Mesendoderm (in vitro differentiated cells): ENCODE measurements at places on chromosomes 12 and 14.

DNA sequence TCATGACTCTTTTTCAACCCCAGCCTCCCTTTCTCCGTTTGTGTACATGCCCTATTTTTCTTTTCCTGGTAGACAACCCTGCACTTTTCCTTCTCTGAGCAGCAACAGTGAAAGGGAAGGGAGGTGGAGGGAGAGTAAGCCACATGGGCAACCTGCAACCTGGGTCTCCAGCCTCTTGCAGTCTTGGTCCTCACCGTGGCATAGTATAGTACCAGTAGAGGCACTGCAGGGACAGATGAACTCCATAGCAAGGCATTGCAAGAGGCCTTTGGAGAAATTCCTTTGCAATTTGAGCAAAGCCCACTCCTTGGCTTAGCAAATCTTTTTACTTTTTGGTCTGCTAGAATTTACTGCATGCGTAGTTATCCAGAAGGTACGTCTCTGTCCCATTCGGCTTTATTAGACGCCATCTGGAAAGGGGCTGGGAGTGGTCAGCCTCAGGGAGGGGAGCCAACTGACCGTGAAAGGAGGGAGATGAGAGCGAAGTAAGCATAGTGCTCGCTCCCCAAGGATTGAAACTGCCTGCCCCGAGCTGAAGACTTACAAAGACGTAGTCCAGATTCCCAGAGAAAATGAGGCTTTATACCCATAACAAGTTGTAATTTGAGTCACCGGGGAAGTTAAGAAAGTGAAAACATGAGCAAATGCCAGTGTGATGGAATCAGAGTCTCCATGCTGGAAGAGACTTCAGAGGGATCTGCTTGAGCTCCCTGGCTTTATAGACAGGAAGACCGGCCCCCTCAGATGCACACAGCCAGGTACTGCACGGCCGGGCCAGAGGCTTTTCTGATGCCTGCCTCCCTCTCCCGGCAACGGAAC is 332.0 kb downstream of the CACNA1C start:
- DNase-seq = peak; percentile 42

GRCh38 chr12:41190338-41190737 is 2.2 kb downstream of the PDZRN4 start:
- DNase-seq = peak; percentile 37

GRCh38 chr14:59336098-59336497 is 129.1 kb downstream of the GPR135 start:
- no peak for DNase-seq

GRCh38 chr14:73680821-73681220 is 33.4 kb downstream of the PNMA1 start:
- DNase-seq = no peak

DNA sequence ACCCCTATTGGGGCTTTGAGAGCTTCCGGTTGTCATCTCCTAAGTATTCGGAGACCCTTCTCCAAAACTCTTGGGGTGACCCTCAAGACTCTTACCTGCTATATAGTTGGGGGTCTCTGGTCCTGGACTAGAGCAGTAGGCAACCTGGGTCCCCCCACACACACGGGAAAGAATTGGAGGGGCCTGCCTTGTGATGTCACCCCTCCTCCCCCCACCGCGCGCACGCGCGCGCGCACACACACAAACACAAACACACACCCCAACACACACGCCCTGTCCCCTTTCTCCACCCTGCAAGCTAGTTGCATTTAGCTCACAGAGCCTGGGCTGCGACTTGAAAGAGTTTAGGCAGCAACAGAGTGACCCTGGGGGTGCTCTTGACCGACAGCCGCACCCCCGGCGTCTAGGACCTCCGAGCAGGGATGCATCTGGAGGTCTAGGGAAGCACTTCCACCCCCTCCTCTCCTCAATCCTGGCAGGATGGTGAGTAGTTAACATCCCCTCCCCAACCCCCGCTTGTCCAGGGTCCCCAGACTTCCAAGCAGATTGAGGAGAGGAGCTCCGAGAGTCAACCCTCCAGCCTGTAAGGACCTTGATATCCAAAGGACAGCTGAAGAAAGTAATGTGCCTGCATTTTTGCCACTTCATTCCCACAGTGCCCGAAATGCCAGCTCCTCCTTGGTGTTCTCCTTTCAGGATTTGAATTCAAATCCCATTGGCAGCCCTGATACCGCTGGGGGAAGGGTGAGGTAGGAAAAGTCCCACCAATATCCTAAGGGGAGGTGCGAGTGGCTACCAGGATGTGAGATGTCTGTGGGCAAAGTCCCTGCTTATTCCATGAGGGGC is 1.4 kb upstream of the DNAJC14 start:
- peak; percentile 74 for DNase-seq

DNA sequence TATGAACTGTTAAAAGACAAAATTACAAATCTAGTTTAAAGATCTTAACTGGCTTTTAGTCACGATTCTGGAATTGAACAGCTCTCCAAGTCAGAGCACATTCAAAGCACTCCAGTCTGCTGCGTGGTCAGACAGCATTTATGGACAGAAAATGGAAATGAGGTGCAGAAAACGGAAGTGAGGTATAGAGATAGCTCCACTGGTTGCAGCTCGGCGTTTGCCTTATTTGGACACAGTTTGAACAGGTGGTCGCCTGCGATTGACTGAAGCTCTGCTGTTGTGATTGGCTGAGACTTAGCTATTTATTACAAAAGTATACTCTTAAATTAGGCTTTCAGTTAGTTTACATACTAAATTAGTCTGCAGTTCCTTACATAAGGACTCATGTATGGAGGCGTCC is 28.3 kb downstream of the TRIM9 start:
- DNase-seq = no peak

GRCh38 chr12:90172524-90172923 is 463.9 kb upstream of the ATP2B1 start:
- DNase-seq = no peak

GRCh38 chr14:96088074-96088473 is 48.9 kb downstream of the C14orf132 start:
- DNase-seq = no peak

DNA sequence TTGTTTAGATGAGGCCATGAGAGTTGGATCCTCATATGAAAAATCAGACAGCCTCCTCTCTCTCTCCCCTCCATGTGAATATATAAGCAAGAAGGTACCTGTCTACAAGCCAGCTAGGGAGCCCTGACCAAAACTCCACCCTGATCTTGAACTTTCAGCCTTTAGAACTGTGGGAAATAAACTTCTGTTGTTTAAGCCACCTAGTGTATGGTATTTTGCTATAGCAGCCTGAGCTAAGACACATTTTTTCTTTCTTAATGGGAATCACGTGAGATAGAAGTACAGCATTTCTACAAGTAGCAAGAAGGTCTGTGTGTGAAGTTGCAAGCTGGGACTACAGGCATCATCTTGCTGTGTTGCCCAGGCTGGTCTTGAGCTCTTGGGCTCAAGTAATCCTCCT is 16.3 kb upstream of the ABHD12B start:
- no peak for DNase-seq

DNA sequence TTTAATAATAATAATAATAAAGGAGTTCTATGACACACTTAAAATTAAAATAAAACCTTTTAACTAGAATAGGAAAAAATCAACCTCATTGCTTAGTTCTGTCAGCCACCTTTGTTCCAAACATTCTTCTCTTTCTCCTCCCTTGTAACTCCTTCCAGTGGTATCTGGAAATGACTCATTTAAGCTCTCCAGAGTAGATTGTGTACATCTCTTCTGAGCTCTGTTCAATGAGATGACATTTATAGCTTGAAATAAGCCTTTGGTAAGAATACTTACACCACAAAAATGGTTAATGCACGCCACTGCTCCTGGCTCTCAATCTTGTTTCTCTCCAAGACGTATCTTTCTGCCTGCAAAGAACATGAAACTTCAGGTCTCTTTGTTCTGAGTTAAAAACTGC is 70.3 kb downstream of the STAB2 start:
- no peak for DNase-seq

DNA sequence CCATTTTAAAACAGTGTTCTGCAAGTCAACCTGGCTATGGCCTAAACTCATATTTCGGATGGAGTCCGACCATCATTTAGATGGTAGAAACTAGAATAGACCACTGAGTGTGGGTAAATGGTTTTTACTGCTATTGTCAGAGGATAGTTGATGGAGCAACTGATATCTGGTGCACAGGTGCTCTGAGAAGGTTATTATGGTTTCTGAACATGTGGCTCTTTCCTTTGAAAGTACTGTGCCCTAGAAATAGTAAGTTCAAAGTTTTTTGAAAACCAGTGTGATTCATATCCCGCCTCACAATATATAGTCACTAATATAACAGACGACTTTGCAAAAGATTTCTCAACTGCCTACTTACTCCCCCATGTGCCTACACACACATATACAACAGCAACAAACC is 64.4 kb upstream of the BTG1 start:
- no peak for DNase-seq

DNA sequence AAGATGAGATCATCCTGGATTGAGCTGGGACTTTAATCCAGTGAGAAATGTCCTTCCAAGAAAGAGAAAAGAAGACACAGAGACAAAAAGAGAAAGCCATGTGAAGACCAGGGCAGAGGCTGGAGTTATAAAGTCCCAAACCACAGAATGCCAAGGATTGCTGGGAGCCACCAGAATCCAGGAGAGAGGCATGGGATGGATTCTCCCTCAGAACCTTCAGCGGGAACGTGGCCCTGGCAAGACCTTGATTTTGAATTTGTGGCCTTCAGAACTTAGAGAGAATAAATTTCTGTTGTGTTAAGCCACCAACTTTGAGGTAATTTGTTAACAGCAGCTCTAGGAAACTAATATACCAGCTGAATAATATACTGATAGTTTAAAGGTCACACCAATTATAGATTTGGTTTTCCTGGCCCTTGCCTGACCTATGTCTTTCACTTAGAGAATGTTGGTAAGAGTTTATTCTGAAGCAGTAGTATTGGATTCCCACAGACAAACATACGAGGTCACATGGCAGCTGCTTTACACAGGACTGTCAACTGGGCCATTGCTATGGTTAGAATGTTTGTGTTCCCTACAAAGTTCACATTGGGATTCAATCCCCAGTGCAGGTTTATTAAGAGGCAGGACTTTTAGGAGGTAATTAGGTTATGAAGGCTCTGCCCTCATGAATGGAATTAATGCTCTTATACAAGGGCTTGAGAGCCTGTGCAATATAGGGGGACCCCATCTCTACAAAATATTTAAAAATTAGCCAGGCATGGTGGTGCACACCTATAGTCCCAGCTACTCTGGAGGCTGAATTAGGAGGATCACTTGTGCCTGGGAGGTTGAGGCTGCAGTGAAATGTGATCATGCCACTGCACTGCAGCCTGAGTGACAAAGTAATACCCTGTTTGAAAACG is 156.5 kb upstream of the EEA1 start:
- DNase-seq = no peak

GRCh38 chr12:12476857-12477531 is 85.7 kb downstream of the DUSP16 start:
- DNase-seq = no peak

GRCh38 chr14:50533806-50534205 is 1.4 kb upstream of the MAP4K5 start:
- DNase-seq = no peak

DNA sequence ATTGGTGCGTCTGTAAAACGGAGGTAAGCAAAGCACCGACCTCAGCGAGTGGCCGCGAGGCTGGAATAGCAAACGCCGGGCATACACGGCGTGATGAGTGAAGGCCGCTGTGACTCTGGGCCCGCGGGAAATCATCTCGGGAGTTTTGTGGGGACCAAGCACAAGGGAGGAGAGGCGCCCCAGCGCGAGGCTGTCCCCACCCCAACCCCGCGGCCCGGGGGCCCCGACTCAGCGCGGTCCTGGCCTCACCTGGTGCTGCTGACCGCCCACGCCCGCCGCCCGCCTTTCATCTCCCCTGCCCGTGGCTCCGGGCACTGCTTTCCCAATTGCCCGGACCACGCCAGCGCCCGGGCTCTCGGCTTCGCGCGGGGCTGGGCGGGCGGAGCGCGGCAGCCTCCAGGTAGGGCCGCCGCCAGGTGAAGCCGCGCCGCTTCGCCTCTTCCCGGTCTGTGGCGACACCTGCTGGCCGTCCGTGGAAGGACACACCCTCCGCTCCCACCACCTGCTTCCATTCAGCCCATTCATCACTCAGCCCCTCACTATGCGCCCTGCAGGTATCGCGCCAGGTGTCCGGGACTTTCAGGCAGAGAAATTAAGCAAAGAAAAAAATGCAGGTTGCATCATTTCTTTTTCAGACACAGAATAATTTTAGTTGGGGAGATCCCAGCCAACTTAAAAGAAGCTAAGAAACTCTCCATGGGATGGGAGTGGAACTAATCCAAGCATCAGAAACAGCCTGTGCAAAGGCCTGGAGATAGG is 360.4 kb downstream of the MED13L start:
- peak; percentile 60 for DNase-seq

DNA sequence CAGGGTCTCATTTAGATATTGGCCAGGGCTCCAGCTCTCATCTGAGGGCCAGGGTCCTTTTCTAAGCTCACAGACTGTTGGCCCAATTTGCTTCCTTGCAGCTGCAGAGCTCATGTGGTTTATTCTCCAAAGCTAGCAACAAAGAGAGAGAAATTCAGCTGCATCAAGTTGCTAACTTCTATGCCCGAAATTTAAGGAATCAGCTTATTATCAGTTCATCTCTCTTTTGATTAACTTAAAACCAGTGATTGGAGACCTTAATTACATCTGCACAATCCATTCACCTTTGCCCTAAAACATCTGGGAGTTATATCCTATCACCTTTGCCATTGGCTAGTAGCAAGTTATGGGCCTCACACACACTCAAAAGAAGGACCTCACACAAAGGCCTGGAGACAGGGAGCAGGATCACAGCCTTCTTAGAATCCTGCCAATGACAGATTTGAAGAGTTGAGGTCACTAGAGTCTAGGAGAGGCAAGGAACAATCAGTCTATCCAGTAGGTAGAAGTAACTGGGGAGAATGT is 258.8 kb upstream of the GARIN6 start:
- no peak for DNase-seq

DNA sequence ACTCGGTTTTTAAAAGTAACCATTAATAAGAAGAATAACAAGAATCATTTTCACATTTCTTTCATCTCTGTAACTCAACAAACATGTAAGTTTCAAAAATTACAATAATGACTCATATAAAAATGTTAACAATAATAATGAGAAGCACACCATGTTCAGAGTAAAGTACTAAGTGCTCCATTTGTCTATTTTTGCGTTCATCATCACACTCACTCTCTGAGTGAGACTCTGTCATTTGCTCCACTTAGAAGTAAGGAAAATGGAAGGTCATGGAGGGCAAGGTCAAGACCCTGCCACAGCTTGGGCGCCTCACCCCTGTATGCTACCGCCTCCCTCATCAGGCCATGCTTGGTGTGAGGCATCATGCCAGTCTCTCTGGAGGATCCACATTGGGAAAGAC is 129.9 kb downstream of the TMEM30B start:
- no peak for DNase-seq

DNA sequence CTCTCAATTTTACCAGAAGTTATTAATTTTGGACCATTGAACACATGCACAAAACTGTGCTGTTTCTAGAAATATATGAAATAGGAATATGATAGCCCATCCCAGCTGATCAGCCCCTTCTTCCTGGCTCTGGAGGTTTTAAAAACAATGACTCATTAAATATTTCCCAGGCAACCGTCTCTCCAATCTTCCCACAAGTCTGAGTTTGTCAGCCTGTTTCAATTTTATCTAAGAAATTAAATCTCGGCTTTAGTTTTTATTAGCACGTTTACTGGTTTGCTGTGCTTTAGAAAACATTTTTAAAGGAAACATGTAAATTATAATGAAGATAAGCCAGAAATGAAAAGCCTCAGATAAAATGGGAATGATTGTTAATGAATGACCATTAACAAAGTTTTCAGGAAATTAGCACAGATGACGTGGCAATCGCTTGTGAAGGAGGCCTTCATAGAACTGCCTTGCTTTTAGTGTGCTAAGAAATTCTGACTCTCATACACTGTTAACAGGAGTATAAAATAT is 89.3 kb upstream of the RAP1B start:
- no peak for DNase-seq
